Gastroesophageal sphincter (tissue), 4 donors: ENCODE measurements at places on chromosomes 11 and 22. TPM values are rescaled to one million over a fixed set of nuclear protein-coding genes. Genes with fewer than 3 reads are reported as not detected.

Gene ZFTA
- total RNA-seq = 20.5 TPM

Gene SCGB1C1
- not detected for total RNA-seq

Gene UPK3A
- not detected for total RNA-seq

Gene SMTNL1
- not detected for total RNA-seq

Gene TTLL1
- 8.0 TPM for total RNA-seq

Gene BAIAP2L2
- total RNA-seq = 0.58 TPM

Gene PRODH
- 1.8 TPM for total RNA-seq

Gene PUS3
- total RNA-seq = 15.9 TPM

Gene PRDM10
- 12.0 TPM for total RNA-seq

Gene CCDC15
- total RNA-seq = 1.7 TPM

Gene MCHR1
- total RNA-seq = 0.27 TPM

Gene NRIP3
- total RNA-seq = 1.8 TPM

Gene SNX19
- total RNA-seq = 110 TPM

DNA sequence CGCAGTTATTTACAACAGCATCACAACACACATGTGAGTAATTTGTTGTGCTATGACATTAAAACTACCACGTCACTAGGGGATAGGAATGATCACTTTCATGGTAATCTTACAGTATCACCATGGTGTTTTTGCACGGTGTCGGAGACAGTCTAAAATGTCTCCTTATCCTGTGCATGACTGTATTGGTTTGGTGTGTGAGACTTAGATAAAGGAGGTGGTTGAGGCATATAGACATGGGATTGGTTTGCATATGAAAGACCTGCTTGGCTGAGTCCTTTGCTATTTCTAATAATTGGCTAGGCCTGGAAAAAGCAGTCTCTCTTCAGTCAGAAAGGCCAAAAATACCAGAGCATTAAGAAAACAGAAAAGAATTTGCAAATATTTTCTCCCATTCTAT is 30.2 kb downstream of the MSANTD4 start:
- ATAC-seq = no peak

GRCh38 chr11:70860888-70861287 is 391.5 kb downstream of the SHANK2 start:
- no peak for ATAC-seq

- no peak for ATAC-seq
Observed at GRCh38 chr22:38203090-38203810, 1.5 kb downstream of the MAFF start.

GRCh38 chr11:43419460-43419859 is 60.7 kb downstream of the TTC17 start:
- ATAC-seq = no peak

DNA sequence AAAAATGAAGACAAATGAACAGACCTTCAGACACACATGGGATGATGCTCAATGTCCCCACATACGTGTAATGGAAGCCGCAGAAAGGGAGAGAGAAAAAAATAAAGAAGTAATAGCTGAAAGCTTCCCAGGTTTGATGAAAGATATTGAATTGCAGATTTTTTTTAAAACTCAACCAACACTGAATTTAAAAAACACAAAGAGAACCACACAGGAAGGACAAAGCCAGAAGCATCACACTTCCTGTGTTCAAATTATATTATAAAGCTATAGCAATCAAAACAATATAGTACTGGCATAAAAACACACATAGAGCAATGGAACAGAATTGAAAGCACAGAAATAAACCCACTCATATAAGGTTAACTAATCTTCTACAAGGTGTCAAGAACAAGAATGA is 26.5 kb downstream of the TMEM45B start:
- ATAC-seq = no peak

DNA sequence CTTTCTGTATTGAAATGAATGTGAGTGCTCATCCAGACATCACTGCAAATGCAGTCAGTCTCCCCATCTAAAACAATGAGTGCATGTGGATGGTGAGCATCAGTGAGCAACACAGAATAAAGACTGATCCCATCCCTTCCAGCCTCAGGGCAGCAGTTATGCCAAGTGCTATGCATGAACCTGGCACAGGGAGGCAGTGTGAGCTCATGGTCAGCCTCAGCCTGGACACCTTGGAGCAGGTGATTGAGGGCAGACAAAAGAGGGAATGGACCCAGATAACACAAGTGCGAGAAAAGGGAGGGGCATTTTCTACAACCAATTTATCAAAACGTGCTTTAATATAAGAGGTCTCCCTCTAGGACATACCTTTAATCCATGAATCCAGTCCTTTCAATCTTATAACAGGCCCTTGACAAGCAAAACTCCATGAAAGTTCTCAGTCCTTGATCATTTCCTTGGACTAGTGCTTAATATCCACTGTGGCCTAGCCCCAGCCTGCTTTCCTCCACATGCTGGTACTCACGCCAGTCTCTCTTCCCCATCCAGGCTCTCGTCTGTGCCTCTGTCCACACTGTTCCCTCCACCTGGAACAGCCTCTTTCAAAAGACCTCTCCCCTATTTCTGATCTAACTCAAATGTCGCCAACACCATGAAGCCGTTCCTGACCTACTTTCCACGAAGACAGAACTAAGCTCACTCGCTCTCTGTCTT is 50.5 kb upstream of the LRRC55 start:
- ATAC-seq = no peak

DNA sequence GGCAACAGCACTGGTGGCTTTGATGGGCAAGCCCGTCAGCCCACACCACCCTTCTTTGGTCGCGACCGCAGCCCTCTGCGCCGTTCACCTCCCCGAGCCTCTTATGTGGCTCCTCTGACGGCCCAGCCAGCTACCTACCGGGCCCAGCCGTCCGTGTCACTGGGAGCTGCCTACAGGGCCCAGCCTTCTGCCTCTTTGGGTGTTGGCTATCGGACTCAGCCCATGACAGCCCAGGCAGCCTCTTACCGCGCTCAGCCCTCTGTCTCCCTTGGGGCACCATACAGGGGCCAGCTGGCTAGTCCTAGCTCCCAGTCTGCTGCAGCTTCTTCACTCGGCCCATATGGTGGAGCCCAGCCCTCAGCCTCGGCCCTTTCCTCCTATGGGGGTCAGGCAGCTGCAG is 8.0 kb downstream of the RBM14 start:
- no peak for ATAC-seq

- no peak for ATAC-seq
Observed at GRCh38 chr11:70153133-70153727, 49.9 kb upstream of the FADD start.

DNA sequence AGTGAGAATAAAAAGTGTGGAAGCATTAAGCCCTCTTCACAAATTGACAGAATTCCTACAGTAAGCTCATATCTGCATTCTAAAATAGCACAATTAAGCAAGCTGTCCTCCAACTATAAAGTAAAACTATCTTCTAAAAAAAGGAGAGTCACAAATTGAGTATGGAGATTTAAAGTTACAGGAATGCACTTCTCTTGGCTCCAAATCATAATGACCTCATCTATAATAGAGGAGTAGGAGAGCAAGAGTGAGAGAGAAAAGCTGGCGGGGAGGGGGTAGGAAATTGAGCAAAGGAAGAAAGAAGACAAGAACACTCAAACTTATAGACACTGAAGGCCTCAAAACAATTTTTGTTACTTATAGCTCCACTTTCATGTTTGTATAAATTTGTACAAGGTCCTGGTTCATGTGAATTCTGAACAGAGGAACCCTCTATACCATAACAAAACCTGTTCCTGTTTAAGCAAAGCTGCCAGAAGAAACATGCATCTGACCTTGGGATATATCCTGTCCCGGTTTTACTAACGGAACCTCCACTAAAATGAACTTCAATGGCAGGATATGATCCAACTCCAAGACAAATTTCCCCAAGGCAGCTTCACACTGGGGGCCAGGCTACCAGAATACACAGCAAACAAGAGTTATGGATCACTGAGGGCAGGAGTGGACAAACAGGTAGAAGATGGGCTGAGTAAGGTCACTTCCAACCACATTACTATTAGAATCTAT is 37.2 kb downstream of the SLC35F2 start:
- ATAC-seq = no peak

GRCh38 chr11:127195501-127196120 is 195.0 kb upstream of the KIRREL3 start:
- no peak for ATAC-seq

DNA sequence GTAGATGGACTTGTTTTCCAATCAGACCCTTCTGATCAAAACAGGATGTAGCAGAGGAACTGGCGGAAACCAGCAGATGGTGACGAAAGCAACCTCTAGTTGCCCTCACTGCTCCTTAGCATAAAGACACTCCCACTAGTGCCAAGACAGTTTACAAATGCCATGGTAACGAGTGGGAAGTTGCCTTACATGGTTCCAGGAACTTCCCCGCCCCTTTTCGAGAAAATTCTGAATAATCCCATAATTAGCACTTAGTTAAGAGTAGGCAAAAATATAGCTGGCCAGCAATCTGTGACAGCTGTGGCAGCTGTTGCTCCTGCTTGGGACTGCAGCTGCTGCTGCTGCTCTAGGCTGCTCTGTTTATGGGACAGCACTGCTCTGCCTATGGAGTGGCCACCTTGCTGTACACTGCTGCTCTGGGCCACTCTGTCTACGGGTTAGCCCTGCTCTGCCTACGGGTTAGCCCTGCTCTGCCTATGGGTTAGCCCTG is 33.4 kb upstream of the SORL1 start:
- no peak for ATAC-seq

- peak; percentile 4 for ATAC-seq
Observed at GRCh38 chr11:134036492-134037045, 32.3 kb upstream of the JAM3 start.

DNA sequence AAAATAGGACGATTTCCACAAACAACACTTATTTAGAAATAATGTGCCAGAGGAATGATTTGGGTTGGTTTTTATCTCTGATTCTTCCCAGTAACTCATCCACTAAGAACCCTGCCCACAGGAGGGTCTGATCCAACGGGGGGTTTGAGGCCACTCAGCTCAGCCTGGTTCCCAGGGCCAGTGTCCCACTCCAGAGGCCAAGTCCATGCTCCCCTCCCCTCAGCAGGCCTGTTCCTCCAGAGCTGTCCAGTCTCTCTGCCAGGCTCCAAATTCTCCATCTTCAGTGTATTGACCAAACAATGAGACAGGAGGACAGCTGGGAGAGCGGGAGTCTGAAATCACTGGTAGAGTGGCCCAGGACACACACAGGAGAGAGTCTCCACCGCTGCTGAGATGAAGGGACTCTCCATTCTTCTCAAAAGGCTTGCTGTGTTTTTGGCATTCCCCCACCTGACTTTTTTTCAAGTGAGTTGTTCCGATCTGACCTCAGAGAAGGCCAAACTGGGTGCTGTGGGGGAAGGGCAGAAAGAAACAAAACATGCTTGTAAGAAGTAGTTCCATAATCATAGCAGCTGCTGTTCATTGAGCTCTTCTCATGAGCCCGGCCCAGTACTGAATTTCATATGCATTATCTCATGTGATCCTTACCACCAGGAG is 17.6 kb upstream of the SCN2B start:
- ATAC-seq = no peak

DNA sequence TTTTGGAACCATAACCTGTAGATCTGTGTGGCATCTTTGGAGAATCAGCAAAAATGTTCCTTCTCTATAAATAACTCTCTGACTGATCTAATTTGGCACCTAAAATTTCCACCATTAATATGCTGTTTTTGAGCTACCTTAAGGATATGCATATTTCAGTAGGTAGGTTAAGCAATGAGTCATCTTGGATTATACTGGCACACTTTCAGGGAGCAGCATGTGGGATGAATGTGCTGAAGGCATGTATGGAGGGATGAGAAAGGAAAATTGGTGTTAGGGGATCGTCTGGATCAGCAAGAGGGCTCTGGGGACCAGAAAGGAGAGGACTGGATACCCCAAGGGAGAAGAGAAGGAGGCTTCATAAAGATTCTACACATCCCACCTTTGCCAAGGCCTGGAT is 44.6 kb upstream of the ELF5 start:
- no peak for ATAC-seq

- no peak for ATAC-seq
Observed at GRCh38 chr11:32255841-32256240, 165.0 kb downstream of the RCN1 start.

- no peak for ATAC-seq
Observed at GRCh38 chr11:86335131-86335767, 33.2 kb downstream of the HIKESHI start.

- no peak for ATAC-seq
Observed at GRCh38 chr11:59053387-59053786, 32.7 kb upstream of the GLYATL1B start.

DNA sequence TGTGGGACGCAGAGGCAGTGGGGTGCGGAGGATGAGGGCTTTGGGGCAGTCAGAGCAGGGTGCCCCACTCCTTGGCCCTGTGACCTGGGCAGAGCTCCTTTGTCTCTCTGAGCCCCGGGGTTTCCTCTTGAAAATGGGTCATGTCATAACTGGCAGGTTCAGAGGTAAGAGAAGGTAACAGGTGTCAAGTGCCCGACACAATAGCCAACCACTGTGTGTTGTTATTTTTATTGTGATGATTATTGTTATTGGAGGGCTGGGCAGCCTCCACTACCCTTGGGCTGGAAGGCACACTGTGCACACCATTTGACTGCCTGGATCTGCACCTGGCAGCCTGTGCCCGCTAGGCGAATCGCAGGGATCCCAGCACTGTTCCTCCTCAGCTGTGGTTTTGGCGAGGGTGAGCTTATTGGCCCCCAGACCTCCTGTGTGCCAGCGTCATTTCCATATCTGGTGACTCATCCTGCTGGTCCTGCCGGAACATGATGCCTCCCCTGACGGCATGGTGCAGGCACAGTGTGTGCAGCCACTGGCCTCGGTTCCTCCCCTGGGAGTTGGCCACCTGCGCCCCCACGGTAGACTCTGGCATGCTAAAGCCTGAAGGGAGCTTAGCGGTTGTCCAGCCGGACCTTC is 15.4 kb upstream of the SOX10 start:
- peak; percentile 43 for ATAC-seq

DNA sequence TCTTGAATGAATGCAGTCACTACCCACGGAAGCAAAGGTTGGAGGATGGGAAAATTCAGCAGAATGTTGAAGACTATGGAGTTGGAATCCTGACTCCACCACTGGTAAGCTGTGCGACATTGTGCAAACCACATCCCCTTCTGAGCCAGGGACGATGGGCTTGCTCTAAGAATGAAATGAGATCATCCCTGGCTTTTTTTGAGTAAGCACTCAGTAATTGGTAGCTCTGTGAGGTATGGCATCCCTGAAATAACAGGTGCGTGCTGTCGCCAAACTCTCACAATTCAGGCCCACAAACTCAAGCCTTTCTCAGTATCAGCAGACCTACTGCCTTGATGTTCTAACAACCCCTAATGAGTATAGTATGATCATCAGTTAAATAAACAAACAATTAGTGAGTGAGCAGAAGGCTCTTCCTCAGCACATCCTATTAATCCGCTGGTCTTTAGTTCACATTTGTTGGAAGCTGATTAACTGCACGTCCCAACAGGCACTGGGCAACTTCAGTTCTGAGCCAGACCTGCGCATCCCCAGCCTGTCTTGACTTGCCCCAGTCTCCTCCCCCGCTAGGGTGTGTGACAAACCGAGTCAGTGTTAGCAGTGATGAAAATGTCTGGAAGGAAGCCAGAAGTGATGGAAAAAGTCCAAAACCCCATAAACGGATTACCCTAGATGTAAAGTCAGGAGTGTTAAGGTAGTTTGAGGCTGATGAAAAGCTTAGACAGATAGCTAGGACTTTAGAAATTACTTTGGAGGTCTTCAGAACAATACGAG is 235.5 kb downstream of the GRIK4 start:
- ATAC-seq = no peak

GRCh38 chr11:17010851-17011420 is 3.3 kb downstream of the PLEKHA7 start:
- ATAC-seq = no peak

- no peak for ATAC-seq
Observed at GRCh38 chr11:108853864-108854263, 189.0 kb downstream of the DDX10 start.
